ENCODE measurements at places on chromosomes 6 and 20.

DNA sequence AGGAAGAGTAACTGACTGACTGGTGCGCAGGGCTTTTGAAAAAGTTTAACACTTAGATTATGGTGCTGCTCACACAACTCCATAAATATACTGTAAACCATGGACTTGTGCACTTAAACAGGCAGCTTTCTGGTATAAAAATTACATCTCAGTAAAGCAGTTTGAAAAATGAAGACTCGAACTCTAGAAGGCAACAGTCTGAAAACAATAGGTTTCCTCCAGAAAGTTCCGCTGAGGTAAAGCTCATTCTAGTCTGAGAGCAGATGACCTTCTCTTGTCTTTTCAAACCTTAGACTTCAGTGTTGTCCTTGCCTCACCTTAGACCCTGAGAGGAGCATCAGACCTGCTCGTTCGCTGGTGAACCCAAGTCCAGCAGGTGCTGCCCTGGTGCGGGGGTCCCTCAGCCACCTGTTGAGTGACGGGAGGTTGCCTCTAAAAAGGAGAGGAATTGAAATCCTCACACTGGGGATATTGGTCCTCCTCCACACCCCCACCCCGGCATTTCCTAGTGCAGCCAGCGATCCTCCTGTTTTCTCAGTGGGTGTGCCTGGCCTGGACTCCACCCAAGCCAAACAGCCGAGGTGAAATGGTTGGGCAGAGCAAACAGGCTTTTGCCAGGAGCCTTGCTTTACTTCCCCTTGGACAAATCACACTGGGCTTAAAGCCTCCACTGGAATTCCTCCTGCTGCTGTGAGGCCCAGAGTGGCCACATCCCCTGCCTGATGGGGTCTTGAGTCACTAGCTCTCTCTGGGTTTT is 14.7 kb upstream of the PYGB start:
- DNase-seq, result no peak

DNA sequence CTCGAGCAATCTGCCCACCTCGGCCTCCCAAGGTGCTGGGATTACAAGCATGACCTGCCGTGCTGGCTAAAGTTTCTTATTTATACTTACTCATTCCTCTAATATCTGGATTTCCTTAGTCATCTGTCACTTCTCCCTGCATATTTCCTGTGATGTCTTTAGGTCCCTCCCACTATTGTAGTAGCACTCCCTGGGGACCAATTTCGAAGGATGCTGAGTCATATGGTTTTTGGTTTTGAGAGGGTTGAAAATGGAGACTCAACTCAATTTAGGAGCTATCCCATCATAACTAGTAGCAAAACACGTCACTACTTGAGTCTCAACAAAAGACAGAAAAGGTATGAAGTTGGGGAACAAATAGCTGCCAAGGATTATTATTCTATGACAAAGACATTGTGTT is 20.2 kb downstream of the MCUR1 start:
- DNase-seq, result no peak

DNA sequence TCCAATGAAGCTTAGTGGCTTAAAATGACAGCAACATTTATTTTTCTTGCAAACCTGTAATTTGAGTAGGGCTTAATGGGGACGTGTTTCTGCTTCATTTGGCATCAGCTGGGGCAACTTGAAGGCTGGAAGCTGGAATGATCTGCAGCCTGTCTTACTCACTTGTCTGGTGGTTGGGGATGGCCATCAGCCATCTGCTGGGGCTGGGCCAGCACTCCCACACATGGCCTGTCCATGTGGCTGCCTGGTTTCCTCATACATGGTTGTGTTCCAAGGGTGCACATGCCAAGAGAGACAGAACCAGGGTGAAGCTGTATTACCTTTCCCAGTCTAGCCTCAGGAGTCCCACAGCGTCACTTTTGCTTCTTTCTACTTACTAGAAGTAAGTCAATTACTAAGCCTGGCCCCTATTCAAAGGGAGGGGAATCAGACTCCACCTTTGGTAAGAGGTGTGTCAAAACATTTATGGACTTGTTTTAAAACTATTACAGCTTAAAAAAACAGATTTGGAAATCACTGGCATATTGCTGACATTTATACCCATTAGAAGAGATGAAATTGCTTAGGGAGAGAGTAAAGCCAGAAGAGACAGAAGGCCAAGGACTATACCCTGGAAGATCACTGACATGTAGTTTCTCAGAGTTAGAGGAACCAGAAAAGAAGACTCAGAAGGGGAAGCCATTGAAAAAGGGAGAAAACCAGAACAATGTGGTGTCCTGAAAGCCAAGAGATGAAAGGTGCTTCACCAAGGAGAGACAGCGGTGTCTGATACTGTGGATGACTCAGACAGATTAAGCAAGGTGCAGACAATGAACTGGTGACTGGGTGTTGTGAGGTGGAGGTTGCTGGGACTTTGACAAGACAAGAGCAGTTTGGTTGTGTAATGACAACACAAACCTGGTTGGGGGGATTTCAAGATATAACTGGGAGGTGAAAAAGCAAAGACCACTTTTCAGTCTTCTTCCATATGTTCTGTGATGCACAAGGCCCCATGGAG is 345.2 kb downstream of the GJA1 start:
- no peak for DNase-seq

DNA sequence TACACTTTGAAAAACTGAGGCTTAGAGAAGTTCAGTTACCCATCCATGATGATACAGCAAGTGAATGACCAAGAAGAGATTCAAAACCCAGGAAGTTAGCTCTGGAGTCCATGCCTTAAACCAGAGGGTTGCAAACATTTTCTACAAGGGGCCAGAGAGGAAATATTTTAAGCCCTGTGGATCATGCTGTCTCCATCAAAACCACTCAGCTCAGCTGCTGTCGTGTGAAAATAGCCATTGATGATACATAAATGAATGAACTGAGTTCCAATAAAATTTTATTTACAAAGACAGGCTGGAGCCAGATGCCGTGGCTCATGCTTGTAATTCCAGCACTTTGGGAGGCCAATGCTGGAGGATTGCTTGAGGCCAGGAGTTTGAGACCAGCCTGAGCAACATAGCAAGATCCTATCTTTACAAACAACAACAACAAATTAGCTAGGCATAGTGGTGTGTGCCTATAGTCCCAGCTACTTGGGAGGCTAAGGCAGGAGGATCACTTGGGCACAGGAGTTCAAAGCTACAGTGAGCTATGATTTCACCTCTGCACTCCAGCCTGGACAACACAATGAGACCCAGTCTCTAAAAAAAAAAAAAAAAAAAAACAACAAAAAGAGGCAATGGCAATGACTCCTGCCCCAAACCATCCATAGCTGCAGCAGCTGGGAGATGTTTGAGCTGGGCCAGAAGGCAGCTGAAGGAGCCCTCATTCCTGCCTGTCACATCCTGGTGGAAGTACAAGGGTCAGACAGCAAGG is 44.1 kb upstream of the RIN2 start:
- no peak for DNase-seq

- no peak for DNase-seq
These were observed 98.1 kb downstream of the NFATC2 start for GRCh38 chr20:51444467-51444866.

GRCh38 chr20:58325912-58326311 is 16.4 kb downstream of the RAB22A start:
- DNase-seq, result no peak

- DNase-seq, result no peak
These were observed 2.5 kb downstream of the NPBWR2 start for GRCh38 chr20:64104667-64105451.

- DNase-seq, result no peak
These were observed 660.4 kb downstream of the TFAP2A start for GRCh38 chr6:9754515-9754914.

- DNase-seq, result no peak
These were observed 228.9 kb downstream of the RNGTT start for GRCh38 chr6:88734544-88734943.

DNA sequence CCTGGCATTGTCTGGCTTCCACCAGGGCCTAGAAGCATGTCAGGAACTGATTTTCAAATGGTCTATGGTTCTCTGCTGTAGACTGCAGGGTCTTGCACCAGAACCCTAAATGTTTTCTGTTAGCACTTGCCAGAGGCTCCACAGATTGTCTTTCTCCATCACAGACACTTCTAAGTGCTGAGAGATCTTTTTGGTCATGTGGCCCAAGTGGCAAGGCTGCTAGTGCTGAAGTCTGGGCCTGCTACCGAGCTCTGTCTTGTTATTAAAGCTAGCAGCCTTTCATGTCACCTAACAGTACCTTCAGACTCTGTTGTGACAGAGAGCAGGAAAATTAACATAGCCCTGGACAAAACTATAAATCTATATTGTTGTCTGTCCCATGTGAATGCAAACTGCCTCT is 120.7 kb upstream of the BACH2 start:
- DNase-seq, result no peak

- DNase-seq, result no peak
These were observed 132.1 kb upstream of the SALL4 start for GRCh38 chr20:51934301-51935002.

DNA sequence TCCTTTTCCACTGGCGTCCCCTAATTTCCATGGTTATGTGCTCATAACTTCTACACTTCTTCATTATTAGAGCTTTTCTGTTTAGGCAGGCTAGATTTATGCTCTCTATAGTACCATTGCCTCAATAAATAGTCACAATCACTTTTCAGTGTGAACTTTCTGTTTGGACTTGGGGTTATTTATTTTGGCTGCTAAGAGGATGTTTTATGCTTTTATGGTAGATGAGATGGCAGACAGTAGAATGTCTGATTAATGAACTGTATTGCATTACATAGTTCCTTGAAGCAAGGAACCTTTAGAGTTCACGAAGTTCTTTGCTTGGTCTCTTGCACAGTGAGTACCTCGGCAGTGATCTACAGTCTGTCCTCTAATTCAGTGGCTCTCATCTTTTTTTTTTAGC is 6.9 kb downstream of the DNAH8 start:
- no peak for DNase-seq

- no peak for DNase-seq
These were observed 9.2 kb downstream of the LAMP5 start for GRCh38 chr20:9523636-9524035.

- no peak for DNase-seq
These were observed 7.6 kb downstream of the CSNK2A1 start for GRCh38 chr20:535958-536357.

GRCh38 chr6:47264775-47265184 is 44.9 kb downstream of the TNFRSF21 start:
- DNase-seq, result no peak

DNA sequence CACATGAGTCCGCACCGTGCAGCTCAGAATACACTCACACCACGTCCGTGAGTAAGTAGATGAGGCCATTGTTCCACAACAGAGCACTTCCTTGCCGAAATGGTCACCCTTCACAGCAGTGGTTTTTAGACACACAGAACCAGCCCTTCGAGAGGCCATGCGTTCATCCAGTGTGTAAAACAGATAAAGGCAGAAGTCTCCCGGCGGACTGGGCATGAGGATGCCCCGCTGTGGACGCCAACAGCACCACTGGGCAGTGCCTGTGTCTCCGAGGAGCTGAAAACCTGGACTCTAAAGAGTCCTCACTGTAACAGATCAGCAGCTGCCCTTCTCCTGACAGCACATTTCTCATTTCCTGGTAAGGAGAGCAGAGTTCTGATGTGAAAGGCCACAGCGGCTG is 75.2 kb downstream of the WDR27 start:
- no peak for DNase-seq

GRCh38 chr6:38479331-38479730 is 160.4 kb downstream of the BTBD9 start:
- DNase-seq, result no peak

- DNase-seq, result no peak
These were observed at the start of gene SIM1 for GRCh38 chr6:100464903-100465700. Gene SIM1, minus strand, starts transcription at chr6:100464921. Its CDS starts 1,453 bp downstream, at chr6:100463468.

DNA sequence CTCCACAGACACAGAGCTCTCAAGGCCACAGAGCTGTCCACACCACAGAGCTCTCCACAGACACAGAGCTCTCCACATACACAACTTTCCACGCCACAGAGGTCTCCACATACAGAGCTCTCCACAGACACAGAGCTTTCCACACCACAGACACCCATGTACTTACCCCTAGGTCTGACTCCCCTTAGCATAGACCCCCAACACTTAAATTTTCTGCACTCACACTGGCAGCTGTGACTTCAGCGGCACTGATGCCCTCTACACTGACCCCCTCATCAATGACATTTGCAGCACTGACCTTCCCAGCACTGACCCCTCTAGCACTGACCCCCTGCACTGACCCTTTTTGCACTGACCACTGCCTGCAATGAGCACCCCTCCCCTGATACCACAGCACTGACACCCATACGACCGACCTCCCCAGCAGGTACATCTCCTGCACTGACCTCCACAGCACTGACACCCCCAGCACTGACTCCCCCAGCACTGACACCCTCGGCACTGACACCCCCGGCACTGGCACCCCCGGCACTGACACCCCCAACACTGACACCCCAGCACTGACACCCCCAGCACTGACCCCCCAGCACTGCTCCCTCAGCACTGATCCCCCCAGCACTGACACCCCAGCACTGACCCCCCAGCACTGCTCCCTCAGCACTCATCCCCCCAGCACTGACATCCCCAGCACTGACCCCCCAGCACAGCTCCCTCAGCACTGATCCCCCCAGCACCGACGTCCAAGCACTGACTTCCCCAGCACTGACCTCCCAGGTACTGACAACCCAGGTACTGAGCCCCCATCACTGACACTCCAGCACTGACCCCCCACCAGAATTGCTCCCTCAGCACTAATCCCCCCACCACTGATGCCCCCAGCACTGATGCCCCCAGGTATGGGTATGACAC is 56.5 kb downstream of the ERMARD start:
- no peak for DNase-seq

DNA sequence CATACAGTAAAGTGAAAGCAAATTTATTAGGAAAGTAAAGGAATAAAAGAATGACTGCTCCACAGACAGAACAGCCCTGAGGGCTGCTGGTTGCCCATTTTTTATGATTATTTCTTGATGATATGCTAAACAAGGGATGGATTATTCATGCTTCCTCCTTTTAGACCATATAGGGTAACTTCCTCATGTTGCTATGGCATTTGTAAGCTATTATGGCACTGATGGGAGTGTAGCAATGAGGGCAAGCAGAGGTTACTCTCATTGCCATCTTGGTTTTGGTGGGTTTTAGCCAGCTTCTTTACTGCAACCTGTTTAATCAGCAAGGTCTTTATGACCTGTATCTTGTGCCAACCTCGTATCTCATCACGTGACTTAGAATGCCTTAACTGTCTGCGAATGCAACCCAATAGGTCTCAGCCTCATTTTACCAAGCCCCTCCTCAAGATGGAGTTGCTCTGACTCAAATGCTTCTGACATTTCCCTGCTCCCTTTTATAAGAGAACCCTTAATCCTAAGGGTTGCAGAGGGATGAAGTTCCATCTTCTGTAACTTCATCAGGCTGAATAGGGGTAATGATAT is 280.1 kb upstream of the RGS17 start:
- no peak for DNase-seq

All from GM12864 (cell line).